ENCODE measurements at places on chromosomes 16 and 17.

GRCh38 chr16:72934636-72935403 lies 113.1 kb downstream of the ZFHX3 start:
- DNase-seq: no peak

DNA sequence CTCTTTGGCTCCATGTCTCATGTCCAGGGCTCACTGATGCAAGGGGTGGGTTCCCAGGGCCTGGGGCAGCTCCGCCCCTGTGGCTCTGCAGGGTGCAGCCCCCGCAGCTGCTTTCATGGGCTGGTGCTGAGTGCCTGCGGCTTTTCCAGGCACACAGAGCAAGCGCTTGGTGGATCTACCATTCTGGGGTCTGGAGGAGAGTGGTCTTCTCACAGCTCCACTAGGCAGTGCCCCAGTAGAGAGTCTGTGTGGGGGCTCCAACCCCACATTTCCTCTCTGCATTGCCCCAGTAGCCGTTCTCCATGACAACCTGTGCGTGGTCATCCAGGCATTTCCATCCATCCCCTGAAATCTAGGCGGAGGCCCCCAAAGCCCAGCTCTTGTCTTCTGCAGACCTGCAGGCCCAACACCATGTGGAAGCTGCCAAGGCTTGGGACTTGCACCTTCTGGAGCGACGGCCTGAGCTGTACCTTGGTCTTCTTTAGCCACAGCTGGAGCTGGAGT lies 5.2 kb downstream of the IL32 start:
- no peak for DNase-seq

- DNase-seq: no peak
Measured at GRCh38 chr16:15749371-15749770, 99.3 kb downstream of the NDE1 start.

DNA sequence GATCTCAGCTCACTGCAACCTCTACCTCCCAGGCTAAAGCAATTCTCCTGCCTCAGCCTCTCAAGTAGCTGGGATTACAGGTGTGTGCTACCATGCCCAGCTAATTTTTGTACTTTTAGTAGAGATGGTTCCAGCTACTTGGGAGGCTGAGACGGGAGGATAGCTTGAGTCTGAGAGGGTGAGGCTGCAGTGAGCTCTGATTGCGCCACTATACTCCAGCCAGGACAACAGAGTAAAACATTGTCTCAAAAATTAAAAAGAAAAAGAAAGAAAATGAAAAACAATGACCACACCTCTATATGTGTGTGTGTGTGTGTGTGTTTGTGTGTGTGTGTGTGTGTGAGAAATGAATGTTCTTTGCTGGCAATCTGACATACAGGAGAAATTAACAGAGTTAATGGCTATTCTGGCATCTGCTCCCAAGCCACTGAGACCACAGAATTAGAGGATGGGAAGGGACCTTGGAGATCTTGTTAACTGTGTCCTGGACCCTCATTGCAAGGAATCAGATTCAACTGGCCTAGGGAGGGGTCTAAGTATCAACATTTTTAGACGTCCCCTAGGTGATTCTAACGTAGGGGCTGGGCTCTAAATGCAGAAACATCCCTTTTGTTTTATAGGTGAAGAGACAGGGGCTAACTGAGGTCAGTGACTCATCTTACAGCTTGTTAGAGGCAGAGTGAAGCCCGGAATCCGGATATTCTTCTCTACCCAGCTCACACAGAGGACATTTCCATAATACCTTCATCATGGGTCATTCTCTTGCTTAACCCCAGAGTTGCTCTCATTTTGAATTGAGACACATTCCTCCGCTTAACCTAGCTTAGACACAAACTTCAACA lies 16.4 kb upstream of the MARCHF10 start:
- DNase-seq: no peak

DNA sequence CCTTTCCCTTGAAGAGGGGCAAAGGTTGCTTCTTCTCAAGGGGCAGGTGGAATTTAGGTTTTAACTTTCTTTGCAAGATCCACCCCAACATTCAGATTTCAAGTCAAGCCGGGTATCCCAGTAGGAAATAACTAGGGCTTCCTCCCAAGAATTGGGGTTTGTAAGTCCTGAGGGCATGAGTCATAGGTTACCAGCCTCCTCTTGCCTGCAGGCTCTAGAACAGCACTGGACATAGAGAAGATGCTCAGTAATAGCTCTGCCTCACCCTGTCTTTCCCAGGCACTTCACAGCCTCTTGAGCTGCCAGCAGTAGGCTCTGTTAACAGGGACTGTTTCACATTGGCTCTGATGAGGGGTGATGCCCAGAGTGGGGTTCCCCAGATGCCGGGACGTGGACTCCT lies 35.8 kb upstream of the ZFP90 start:
- DNase-seq: no peak

DNA sequence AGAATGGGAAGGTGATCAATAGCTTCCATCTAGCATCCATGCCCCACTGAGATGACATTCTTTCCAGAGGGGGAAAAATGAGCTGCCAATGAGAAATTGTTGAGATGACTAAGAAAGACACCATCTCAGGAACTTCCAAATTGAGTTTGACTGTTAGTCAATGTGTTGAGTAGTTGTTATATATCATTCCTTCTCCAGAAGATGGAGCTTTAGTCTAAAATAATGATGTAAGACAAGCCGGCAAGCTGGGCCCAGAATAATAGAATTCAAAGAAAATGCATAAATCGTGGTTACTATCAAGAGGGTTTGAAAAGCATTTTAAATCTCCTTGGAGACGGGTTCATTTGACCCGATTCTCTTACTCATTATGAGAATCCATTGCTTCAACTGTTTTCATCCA lies 71.0 kb upstream of the ATF7IP2 start:
- no peak for DNase-seq

- no peak for DNase-seq
Measured at GRCh38 chr16:4370570-4371356, 885 bp upstream of the VASN start.

GRCh38 chr17:31580706-31581490 lies 189.4 kb downstream of the RAB11FIP4 start:
- no peak for DNase-seq

- no peak for DNase-seq
Measured at GRCh38 chr16:5874899-5875298, 777.3 kb upstream of the EEF2KMT start.

DNA sequence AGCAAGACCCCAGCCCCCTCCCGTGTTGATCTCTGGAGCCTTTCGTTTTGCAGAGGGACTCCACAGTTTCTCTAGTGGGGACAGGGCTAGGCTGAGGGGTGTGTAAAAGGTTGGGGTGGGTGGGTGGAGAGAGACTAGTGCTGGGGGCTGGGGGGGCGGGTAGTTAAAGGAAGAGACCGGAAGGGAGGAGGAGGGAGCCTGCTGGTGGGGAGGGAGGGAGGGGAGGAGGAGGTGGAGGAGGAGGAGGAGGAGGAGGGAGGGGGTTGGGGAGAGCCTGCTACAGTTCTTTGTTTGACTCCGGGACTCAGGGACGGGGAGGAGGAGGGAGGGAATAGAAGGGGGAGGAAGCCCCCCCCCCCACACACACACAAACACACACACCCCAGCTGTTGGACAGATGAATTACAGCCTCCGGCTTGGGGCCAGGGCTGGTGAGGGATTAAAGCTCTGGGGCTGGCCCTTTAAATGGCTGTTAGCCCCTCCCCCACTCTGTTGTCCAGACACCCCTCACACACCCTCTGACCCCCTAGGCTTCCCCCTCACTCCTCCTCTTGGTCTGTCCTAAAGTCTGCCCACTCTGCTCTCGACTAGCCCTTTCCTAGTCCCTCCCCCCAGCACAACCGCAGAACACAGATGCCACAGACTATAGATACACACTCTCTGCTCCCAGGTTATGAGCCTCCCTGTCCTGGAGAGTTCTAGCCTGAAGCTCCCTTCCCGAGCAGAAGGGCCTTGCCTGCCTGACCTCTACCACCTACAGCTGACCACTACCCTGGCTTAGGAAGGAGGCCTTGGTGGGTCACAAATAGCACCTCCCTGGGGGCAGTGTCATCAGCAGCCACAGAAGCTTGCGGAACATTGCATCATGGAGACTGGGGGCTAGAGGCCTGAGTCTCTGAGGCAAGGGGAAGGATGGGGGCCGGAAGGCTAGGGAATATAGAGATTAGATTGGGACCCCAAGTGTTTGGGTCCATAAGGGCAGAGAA lies 4.4 kb downstream of the KDM6B start:
- no peak for DNase-seq

DNA sequence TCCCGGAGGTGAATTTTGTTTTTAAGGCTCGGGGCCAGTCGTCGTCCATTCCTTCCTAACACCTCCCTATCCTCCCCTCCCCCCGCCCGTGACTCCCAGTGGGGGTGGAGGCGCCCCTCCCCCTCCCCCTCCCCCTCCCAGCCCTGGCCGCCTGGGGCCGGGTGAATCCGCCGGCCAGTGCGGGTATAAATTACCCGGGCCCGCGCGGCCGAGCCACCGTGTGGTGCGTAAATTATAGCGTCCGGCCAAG lies 2.0 kb upstream of the GSE1 start:
- no peak for DNase-seq

GRCh38 chr16:35689764-35690163 lies 2230.4 kb downstream of the TP53TG3F start:
- no peak for DNase-seq

GRCh38 chr16:23434380-23434779 lies 18.6 kb downstream of the COG7 start:
- no peak for DNase-seq

GRCh38 chr17:74055508-74056160 lies 147.8 kb upstream of the RPL38 start:
- DNase-seq: no peak

DNA sequence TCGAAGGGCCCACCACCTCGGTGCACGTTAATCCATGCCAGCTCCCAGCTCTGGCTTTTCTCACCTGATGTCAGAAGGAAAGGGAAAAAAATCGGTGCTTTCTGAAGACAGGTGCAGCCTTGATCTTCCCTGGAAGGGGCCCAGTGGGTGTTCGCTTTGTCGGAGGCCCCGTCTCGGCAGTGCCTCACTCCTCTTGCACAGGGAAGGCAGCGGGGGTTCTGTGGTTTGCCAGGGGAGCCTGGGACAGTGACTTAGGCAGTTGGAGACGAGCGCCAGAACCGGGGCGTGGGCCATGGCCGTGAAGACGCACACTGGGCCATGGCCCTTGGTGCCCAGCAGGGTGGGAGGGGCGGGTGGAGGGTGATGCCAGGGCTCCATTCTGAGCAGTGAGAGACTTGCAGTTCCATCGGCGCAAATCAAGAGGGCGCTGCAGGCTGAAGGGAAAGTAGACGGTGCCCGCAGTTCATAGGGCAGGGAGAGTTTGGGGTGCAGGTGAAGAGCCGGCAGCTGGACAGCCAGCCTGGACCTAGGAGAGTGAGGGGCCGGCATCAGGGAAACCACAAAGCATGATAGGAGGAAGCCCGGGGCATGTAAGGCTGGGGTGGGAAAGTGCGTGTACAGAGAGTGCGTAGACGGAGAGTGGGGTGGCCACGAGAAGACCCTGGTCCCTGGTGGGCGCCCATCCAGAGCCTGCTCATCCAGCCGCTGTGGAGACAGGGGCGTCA lies 101.3 kb upstream of the CHMP6 start:
- no peak for DNase-seq

GRCh38 chr16:27317320-27317719 lies 3.5 kb downstream of the IL4R start:
- no peak for DNase-seq

DNA sequence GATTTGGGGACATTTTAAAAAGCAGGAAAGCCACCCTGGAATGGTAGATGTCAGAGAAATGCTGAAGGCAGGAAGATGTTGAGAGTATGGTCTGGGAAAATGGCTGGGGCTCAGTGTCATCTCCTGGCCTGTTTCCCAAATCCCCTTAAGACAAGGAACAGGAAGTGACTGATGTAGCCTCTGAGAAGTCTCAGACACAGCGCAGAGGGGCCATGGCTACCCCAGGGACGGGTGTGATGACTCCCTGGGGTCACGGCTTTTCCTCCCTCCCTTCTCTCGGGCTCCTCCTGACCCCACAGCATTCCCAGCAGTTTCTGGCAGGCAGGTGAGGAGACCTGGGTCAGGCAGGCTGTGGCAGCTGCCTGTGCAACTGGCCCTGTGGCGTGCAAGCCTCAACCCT lies 45.4 kb downstream of the RAP1GAP2 start:
- no peak for DNase-seq

DNA sequence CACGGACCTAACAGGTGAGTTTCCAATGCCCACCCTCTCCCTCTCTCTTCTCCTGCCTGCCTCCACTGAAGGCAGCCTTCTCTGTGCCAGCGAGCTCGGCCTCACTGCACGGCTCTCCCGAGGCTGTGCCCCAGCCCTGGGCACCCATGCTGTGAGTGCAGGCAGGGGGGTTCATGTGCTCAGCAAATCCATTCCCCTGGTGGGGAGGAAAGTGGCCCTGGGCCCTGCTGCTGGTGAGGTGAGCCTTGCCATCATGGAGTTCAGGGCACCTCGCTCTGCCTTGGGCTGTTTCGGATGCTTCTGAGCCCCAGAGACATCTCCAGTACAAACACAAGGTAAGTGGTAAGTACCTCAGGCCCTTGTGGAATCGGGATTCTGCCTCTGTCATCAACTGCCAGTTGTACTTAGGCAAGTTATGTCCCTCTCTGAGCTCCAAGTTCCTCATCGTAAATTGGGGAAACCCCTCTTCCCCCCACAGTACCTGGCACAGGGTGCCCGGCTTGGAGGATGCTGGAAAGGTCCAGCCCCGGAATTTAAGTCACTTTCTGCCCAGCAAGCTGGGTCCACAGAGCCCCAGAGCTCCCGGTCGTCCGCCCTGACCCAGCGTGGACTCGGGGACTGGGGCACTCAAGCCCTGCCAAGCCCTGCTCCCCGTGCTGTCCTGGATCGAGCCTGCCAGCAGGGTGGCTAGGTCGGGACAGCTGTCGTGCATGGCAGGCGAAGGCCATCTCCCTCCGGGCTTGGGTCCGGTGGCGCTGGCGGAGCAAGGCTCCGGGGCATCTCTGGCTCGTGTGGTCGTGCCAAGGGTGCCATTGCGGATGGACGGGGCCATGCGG lies 684 bp upstream of the NUDT16L1 start:
- no peak for DNase-seq

DNA sequence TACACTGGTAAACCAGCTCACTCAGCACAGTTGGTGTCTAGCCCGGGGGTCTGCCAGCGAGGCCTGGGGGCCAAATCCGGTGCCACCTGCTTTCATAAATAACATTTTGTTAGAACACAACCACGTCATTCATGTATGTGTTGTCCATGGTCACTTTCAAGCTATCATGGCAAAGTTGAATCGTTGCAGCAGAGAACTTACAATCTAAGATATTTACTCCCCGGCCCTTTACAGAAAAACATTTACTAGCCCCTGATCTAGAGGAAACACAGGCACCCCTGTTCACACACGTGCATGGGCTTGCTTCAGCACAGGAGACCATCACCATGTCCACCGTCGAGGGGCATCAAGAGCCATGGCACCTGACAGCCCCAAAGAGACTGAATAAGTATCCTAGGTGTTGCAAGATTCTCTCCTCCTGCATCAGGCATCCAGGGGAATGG lies 111.4 kb upstream of the DNAH9 start:
- DNase-seq: no peak

- no peak for DNase-seq
Measured at GRCh38 chr16:66373667-66374066, 7.2 kb downstream of the CDH5 start.

DNA sequence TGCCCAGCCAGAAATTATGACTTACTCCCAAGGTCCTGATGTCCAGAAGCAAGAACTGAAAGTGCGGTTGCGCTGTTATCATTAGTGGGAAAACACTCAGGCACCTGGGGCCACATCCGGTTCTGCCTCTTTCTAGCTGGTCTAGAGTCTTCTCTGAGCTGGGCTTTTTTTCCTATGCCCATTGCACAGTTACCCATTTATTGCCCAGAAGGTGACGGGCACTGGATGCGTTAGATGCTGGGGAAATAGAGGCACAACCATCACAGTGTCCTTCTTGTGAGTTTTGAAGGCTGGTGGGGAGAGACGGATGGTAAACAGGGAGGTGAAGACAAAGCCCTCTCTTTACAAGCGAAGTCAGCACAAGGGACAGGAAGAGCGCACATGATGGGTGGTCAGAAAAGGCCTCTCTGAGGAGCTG lies 37.7 kb downstream of the PLCG2 start:
- DNase-seq: no peak
